ENCODE measurements at places on chromosomes 12 and 14. TPM values are rescaled to one million over a fixed set of nuclear protein-coding genes. Genes with fewer than 3 reads are reported as not detected.

AMIGO2 gene
- total RNA-seq, result 3.4 TPM

DNA sequence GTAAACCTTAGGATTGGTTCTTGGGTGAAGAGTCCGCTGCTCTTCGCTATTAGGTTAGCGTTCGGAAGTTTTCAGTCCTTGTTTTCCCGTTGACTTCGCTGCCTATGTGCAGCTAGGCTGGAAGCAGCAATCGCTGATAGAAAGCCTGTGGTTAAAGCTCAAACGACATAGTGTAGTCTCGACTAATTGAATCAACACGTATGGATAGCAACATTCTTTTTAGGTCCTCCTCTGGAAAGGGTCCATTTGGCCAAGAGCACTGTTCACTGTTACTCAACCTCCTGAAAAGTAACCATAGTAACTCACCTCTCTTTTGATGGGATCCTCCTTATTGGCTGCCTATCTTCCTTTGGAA, 355.5 kb downstream of the SNAPC1 start:
- H3K4me1 ChIP-seq, result peaks cover 8% of the 10 kb centered on the region
- no peak overlapping the region for H3K27ac ChIP-seq
- peaks cover 72% of the 10 kb centered on the region for H3K27me3 ChIP-seq
- H3K36me3 ChIP-seq, result no peaks in the 10 kb centered on the region

DNA sequence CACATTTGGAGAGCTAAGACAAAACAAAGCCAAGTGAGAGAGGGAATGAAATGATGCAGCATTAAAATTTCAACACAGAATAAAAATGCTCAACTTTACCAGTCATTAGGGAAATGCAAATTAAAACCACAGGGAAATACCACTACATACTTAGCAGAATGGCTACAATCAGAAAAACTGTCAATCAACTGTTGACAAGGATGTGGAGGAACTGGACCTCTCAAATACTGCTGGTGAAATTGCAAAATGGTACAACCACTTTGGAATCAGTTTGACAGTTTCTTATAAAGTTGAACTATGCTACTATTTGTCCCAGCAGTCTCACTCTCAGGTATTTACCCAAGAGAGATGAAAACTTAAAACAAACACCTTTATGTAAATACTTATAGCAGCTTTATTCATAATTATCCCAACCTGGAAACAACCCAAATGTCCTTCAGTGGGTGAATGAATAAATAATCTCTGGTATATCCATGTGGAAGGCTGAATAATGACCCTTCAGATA, 43.8 kb upstream of the KTN1 start:
- H3K4me3 ChIP-seq, result no peak overlapping the region
- no peaks in the 10 kb centered on the region for H3K4me1 ChIP-seq
- H3K36me3 ChIP-seq, result no peaks in the 10 kb centered on the region
- no peak for ATAC-seq
- H3K27ac ChIP-seq, result no peak overlapping the region
- no peaks in the 10 kb centered on the region for H3K27me3 ChIP-seq

DNA sequence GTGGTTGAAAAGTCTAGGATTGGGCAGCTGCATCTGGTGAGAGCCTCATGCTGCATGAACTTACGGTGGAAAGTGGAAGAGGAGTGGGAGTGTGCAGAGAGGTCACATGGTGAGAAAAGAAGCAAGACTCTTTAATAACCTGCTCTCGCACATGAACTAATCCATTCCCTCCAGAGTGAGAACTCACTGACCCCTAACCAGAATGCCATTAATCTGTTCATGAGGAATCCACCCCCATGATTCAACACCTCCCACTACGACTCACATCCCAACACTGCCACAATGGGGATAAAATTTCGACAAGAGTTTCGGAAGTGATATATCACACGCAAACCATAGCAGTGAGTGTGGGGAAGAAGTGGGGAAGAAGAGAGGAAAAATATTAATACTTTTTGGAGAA, 377.4 kb downstream of the NAV3 start:
- H3K4me3 ChIP-seq, result no peak overlapping the region
- no peaks in the 10 kb centered on the region for H3K4me1 ChIP-seq
- ATAC-seq, result no peak
- H3K36me3 ChIP-seq, result no peaks in the 10 kb centered on the region
- H3K27me3 ChIP-seq, result no peaks in the 10 kb centered on the region
- H3K27ac ChIP-seq, result no peak overlapping the region

- H3K27me3 ChIP-seq, result peaks cover 21% of the 10 kb centered on the region
- no peak for ATAC-seq
- no peak overlapping the region for H3K27ac ChIP-seq
Measured at GRCh38 chr12:4894019-4894418, 15.7 kb upstream of the KCNA1 start.
